ENCODE measurements at places on chromosomes 7 and 10.
A peak's percentile ranks its signal among the peaks of the same experiment; 100 is the strongest.

DNA sequence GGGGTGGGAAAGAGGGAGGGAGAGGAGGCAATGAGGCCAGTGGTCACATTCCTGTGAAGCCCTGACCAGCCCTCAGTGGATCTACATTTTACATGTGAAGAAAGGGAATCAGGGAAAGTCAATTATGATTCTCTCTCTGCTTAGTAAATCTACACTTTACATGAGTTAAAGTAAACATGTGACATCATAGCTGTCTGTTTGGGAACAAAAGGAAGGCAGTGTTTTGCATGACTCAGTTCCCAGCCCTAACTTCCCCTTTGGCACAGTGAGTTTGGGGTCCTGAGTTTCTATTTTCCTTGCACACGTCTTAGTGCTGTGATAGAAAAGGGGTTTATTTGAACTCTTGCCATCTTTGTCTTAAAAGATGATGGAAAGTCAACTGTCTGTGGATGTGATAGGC lies 615.1 kb downstream of the SDK1 start:
- no peak for DNase-seq

DNA sequence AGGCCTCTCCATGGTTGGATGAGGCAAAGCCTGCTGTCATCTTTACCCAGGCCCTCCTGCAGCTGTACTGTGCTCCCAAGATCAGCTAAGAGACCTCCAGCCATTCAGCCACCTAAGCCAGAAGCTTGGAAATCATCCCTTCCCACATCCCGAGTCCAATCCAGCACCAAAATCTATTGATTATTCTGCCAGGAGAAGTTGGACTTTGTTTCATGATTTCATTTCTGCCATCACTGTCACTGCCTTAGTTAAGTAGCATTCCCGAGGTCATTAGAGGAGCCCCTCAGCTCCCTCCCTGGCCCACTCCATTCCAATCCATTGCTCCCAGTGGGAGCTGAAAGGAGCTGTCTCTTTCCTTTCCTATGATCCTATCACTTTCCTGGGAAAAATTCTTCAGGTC lies 14.1 kb downstream of the AKR1E2 start:
- no peak for DNase-seq

DNA sequence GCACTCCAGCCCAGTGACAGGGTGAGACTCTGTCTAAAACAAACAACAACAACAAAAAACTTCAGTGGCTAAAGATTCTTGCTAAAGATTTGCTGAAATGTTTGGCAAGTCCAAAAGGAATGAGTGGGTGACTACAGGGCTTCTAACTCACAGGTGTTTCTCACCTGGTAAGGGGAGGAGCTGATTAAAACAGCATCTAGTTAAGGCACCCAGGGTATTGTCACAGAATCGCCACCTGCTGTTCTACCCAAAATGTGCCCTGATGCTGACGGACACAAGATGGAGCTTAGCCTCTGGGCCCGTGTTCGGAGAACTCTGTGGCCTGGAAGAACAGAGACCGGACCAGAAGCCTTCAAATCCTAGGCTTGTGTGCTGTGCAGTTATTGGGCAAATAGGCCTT lies 336.0 kb upstream of the GALNT17 start:
- DNase-seq: no peak

DNA sequence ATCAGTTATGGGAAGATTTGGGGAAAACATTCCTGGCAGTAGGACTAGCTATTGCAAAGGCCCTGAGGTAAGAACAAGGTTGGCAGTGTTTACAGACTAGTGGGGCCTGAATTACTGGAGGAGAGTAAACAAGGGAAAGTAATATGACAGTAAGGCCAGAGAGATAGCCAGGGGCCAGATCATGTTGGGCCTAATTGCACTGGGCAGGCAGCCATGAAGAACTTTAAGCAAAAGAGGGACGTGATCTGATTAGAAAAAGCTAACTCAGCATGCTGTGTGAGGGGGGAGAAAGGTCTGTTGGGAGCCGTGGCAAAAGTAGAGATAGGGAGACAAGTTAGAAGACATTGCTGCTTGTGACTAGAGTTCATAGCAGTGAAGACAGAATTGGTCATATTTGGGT lies 9.2 kb downstream of the NUP42 start:
- DNase-seq: no peak

DNA sequence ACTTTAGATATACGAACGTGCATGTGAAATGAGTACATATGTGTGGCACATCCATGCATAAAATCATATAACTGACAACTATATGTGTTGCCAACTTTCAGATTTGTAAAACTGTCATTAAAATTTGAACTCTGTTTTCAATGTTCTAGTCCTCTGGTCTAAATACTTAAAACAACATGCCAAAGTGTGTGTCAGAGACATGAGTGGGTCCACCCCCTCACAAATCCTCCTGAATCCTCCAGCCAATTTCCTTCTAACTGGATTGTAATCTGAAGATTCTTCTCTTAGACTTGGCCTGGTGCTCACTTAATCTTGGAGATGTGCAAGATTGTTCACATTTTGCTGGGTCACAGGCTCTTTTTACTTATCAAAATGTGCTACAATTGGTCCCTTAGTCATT lies 184.1 kb downstream of the RELN start:
- no peak for DNase-seq

DNA sequence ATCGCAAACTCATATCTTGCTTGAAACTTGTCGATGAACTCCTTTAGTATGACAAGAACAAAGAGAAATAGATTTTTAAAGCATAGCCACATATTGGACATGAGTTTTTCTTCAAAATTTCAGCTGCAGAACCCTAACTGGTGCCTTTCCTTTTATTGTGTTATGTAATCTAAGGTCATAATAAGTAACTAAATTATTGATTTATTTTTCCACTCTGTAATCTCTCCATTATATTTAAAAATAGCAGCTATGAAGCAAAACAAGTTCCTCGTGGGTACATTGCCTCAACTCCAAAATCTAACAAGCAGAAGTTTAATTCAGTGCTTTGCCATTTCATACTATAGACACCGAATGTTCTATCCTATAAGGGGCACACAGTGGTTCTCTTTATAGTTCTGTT lies 159.2 kb upstream of the PRSS1 start:
- DNase-seq: no peak

DNA sequence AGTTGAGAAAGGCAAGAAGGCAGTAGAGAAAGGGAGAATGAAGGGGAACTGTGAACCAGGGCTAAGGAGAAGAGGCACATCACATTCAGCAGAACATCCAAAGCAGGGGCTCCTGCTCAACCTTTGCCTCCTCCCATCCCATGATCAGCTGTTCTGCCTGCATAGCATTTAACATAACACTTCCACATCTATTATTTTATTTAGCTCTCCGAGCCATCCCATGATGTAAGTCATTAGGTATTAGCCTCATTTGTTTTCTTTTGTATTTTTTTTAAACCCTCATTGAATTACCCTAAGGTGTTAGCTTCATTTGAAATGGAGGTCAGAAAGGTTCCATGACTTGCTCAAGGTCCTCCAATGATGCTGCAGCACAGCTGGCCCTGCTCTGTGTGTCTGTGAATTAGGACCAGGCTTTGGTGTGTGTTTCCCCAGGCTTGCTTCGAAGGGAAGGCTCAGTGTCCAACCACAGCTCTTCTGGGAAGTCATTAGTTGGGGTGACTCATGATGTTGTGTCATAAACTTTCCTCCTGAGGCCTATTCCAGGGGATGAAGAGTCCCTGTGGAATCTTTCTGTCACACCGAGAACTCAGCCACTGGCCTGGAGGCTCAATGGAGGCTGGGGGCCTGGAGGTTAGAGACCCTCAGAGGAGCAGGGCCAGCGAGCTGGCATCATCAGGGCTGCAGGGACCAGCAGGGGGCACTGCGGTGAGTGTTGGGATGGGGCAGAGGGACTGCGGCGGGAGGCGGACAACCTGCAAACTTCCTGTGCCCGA lies 16.5 kb downstream of the NPFFR1 start:
- no peak for DNase-seq

DNA sequence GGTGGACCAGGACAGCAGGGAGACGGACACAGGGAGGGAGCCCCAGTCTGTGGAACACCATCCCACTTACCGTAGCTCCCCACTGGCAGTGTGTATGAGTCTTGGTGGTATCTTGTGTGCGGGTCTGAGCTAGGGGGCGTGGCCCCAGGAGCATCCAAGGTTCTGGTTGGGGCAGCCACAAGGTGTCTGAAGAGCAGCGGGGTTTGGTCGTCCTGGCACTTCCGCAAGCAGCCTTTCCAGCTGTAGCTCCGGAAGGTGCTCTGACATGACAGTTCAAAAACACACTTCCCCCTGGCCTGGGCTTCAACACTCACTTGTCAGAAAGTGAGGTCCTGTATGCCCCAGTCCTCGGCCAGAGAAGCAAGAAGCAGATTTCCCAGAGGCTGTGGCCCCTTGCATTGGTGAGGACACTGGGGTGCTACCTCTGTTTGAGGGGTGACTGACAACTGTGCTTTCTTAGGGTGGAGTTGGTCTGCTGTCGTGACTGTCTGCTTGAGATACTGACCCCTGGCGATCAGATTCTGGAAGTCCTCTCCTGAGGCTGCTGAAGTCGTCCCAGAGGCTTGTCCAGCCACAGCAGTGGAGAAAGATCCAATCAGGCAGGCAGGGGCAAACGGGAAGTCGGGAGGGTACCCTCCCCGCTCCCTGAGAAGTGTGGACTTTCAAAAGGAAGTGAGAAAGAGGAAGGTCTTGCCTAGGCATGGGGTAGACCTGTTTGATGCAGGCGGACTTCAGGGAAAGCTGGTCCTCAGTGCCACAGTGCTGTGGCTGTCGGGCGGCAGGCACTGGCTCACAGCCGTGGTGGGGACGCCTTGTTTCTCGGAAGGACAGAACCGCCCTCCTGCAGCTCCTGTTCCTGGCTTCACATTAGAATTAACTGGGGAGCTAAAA lies 51.4 kb upstream of the PFKFB3 start:
- peak; percentile 32 for DNase-seq

GRCh38 chr10:109089779-109090178 lies 833.5 kb downstream of the XPNPEP1 start:
- no peak for DNase-seq

DNA sequence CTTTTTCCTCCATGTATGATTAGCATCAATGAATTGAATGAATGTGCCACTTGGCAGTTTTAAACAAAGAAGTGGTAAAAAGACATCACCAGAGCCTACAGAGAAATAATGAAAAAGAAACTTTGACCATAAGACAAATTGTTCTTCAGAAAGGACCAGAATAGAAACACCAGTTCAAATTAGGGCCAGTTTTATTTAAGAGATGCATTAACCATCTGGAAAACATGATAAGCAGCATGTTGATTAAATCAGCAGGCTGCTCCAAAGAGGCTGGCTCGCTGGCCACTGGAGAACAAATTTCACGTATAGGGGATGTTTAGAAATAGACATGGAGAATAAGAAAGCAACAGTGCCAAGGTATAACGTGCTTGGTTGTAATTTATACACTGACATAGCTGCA lies 242.3 kb upstream of the AOAH start:
- DNase-seq: no peak

DNA sequence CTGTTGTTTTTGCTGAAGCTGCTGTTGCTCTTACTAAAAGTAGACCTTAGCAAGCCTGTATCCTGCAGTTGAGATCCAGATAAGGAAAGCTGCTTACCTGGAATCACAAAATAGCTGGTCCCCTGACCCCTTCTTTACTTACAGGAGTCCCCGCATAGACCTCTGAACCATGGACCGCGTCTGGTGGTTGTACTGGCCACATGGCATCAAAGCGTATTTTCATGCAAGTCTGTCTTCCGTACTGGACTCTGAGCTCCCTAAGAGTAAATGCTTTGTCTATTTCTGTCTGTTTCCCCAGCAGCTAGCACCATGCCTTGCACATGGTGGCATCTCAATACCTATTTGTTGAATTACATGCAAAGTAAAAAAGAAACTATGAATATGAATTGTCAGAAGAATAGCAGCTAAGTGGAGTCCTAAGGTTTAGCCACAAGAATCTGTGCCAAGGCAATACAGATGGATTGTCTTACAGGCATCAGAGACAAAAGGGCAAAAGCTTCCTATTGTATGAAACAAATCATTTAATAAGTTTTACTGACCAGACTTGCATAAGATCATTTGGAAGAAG lies 159.2 kb downstream of the PAXIP1 start:
- no peak for DNase-seq

- no peak for DNase-seq
Measured at GRCh38 chr10:14880229-14880628, 1.6 kb downstream of the SUV39H2 start.

DNA sequence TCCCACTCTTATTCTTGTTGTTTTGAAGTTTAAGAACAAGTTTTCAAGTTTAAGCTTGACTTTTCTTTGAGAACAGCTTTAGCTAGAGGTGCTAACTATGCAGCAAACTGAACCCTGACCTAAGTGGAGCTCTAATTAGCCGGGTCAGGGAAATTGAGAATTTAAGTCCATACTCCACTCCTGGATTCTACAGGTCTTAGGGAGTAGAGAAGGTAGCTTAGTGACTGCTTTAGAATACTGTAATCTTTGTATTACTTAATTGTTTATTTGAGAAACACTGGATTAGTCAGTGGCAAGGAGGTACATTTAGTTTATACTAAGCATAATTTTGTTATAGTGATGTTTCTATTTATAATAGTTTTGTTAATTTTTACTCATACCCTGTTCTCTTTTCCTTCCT lies 74.6 kb upstream of the STRIP2 start:
- DNase-seq: no peak

DNA sequence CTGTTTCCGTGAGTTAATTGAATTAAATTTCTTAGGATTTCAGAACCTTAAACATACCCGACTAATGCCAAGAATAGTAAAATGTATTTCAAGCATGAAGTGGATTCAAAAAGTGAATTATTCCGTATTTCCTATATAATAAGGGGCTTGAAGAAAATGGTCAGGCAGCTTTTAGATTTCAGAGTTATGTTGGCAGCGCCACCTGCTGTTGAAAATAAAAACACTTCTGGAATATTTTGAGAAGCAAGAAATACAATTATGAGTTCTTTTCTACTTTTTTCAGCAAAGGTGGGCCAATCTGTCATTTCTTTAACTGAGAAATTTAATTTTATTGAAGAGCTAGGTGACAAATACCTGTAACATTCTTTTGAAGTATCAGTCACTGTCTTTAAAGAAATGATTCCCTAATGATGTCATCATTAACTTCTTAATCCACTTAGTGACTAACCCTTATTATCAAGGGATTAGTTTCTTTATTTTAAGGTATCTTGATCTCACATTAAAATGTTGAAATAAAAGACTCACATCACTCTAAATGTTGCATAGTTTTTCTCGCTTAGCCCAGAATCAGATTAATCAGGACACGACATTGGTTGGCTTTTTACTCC lies 36.6 kb upstream of the AGR3 start:
- no peak for DNase-seq

DNA sequence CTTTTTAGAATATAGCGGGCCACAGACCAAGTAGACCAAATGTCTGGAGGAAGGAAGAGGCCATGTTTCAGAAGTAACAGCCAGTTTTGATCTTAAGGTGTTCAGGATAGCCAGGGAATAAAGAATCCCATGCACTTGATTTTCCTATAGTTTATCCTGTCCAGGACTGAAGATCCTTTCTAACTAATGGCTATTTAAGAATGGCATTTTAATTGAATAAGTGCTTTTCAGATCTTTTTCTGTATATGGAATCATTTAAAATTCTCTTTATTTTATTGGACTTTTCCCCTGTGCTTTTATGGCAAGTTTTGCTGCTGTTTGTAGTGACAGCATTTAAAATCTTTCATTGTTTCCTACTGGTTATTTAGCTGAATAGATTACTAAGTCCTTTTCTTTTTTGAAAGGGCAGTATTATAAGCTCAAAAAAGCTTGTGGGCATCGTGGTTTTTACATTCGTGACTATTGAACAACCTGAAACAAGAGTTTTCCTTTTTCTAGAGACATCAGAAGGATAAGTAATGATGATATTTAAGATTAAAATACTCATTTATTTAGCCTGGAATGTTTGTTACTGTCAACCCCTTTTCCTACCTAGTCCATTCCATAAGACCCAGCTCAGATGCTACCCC lies 2.4 kb downstream of the INPP5F start:
- no peak for DNase-seq

GRCh38 chr7:2585446-2585845 lies 26.7 kb downstream of the IQCE start:
- DNase-seq: no peak

Measured in stimulated activated CD4-positive, alpha-beta T cell treated with anti-CD3 and anti-CD28 coated beads, Interleukin-2, amount 100 ng/mL, for 4 hours (primary cell).